ENCODE measurements at places on chromosomes 12 and 14. TPM values are rescaled to one million over a fixed set of nuclear protein-coding genes. Genes with fewer than 3 reads are reported as not detected.
A peak's percentile ranks its signal among the peaks of the same experiment; 100 is the strongest.

GRCh38 chr14:68693926-68694325 is 98.9 kb downstream of the ZFP36L1 start:
- no peak for DNase-seq

DNA sequence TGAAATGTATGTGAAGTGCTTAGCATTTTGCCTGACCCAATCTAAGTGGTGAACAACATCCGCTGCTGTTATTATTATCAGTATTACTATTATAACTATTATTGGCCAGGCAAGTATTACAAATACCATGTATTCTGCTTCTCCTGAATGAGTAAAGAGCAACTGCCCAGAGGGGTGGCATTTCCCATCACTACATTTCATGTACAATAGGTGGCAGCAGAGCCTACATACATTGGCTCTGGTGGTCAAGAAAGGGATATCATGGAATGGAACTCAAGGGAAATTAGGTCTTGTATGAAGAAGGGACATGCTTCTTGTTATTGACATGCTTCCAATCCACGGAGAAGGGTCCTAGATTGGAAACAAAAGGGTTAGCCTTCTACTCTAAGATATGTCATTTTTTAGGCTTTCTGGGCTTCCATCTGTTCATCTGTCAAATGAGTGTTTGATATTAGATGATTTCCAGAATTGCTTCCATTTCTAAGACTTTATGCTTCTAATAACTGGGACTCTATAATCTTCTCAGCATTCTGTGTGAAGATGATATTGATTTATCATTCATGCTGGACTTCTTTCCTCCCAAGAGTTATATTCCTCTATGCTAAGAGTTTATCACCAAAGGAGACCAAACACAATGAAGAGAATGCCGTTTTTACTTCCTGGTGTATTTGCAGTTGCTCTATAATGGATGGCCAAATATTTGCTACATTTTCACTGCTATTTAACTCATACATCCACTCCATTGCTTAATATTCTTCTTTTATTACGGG is 239.1 kb downstream of the SSPN start:
- DNase-seq: peak; percentile 10

- no peak for DNase-seq
Observed at GRCh38 chr14:33564774-33565630, 385.9 kb downstream of the EGLN3 start.

DNA sequence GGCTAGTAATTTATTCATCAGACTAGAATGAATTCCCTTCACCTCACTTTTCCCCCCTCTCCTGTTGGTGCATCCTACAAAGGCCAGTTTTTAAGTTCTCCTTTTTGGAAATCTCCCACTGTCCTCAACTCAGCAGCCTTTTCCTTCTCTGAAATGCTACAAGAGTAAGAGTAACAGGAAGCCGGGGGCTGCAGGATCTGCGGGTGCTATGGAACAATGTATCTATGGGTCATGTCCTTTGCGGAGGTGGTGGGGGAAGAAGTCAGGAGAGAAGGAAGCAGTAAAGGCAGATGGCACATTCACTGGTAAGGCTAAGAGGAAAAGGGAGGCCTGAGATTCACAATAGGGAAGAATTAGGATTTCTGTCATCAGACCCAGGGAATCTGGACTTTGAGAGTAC is 22.2 kb upstream of the TESC start:
- DNase-seq: no peak

DNA sequence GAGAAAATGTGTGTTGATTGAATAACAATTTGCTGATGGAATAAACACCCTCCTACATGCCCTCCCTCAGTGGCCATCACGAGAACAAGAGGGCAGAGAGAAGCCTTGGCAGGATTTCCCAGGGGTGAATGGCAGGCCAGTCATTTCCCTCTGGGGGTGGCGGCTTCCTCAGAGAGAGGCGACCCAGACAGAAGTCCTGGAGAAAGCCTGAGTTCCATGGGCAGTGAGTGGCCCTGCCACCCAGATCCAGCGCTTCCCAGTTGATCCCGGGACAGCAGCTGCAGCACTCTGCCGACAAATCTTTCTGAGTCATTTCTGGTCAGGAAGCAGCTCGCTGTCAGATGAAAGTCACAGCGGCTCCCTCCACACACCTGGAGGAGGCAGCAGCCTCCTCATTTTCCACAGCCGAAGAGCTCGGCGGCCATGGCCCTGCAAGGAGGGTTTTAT is 123.0 kb downstream of the SCARB1 start:
- no peak for DNase-seq

DNA sequence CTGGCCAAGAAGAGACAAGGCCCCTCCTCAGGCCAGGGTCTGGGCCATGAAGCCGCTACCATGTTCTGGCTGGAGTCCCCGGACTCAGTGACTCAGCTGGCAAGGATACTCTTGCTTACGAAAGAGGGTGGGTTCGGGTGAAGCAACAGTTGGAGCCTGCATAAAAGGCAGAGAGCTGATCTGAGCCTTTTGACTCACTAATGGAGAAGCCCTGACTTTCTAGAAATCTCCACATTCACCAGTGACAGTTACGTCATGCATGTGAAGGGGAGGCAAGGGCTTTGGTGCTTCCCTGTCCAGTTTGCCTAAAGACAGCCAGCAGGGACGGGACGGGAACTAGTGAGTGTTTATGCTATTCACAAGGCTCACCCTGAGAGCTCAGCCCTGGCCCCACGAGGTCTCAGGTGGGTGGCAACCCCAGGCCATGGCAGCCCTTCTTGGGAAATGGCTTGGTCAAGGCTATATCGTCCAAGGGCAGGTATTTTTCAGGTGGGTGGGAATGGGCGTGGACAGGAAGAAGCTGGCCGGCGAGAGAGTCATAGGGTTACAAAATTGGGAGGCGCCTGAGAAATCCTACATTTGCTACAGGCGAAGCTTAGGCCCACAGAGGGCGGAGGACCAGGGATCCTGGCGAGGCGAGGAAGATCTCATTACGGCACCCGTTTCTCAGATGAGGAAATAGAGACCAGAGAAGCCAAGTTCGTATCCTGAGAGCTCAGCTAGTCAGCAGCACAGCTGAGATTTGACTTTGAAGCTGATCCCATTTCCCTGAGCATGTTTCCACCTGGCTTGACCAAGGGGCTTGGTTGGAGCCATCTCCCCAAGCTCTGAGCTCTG is 314.6 kb downstream of the BCL11B start:
- peak; percentile 36 for DNase-seq

DNA sequence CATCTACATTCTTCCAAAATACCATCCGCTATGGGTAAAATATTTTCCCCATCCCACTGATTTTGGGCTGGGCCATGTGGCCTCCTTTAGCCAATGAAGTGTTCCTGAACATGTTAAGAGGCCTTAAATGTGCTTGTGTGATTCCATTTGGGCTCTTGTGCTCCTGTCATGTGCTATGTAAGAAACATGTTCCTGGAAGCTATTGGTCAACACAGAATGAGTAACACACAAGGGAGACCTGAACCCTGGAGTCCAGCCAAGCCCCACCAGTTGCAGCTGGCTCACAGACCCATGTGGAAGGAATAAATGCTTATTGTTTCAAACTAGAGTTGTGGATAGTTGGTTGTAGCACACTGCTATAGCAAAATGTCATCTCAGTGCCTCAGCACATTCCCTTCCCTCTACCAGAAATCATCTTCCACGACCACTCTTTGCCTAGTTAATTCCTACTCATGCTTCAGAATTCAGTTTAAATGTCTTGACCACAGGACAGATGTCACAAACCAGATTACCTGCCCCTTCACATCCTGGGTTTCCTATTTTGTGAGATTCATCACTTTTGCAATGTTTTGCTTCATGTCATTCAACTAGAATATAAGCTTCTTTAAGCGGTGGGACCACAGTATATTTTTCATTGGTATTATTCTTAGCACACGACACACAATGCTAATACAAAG is 217.3 kb upstream of the EEA1 start:
- no peak for DNase-seq

DNA sequence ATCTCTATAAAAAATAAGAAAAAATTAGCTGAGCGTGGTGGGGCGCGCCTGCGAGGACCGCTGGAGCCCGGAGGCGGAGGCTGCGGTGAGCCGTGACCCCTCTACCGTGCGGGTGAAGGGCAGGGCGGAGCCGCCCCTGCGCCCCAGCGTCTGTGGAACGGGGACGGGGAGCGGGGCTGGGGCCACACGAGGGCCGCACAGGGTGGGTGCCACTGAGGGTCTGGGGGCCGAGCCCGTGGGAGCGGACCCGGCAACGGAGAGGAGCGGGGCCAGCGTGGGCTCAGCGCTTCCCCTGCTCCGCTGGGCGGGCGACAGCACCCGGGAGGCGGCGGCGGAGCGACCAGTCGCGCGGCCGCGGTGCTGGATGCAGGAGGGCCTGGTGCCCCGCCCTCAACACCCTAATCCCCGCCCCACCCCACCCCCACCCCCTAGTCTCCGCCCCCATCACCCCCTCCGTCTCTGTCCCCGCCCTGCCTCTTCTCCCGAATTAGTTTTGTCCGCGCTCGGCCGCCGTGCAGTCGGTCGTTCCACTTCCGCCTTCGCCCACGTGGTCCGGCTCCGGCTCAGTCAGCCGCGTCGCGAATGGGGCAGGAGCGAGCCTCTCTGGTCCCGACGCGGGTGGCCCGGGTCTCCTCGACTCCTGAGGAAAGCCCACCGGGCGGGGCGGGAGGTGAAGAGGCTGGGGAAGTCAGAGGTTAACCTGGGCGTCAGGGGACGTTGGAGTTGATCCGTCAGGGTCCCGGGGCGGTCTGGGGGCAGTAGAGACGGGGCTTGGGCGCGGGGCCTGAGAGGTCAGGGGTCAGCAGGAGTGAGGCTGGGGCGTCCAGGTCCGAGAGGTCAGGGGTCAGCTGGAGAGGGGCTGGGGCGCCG is at the start of gene PUS1:
Gene PUS1, plus strand, starts transcription at position 566 of the 870 bp plus-strand sequence. CDS start 447 bp downstream, outside the sequence.
- peak; percentile 94 for DNase-seq

DNA sequence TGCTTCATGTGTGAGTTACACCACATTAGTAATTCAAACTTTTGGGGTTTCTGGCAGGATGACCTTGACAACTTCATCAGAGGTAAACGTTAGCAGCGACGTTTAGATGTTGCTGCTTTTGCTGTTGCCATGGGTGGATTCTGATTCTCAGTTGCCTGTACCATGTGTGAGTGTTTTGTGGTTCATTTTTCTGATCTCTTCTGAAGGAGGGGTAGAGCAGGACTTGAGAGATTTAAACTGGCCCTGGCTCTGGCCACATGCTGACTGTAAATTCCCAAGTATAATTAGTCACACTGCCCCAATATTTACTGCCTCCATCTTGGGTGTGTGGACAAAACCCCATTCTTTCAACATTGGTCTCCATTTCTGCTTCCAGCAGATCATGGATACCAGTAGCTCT is 110.4 kb downstream of the ETV6 start:
- DNase-seq: no peak

- DNase-seq: no peak
Observed at GRCh38 chr12:64903479-64904152, 79.2 kb downstream of the TBC1D30 start.

DNA sequence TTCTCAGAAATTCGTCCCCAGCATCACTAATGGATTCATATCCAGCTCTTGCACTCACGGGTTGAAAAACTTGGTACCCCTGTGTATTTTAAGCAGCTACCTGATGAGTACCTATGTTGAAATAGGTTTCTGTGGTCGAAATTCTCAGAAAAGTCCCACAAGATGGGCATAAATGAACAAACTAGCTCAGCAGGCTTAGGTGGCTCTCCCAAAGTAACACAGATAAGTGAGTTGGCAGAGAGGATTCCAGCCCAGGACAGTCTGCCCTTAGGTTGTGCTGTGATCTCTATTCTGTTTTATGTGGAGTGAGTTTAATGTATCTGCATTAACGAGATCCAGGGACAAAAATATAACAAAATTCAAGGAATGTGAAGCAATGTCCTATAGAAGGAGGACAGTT is 92.3 kb downstream of the RGS6 start:
- no peak for DNase-seq

DNA sequence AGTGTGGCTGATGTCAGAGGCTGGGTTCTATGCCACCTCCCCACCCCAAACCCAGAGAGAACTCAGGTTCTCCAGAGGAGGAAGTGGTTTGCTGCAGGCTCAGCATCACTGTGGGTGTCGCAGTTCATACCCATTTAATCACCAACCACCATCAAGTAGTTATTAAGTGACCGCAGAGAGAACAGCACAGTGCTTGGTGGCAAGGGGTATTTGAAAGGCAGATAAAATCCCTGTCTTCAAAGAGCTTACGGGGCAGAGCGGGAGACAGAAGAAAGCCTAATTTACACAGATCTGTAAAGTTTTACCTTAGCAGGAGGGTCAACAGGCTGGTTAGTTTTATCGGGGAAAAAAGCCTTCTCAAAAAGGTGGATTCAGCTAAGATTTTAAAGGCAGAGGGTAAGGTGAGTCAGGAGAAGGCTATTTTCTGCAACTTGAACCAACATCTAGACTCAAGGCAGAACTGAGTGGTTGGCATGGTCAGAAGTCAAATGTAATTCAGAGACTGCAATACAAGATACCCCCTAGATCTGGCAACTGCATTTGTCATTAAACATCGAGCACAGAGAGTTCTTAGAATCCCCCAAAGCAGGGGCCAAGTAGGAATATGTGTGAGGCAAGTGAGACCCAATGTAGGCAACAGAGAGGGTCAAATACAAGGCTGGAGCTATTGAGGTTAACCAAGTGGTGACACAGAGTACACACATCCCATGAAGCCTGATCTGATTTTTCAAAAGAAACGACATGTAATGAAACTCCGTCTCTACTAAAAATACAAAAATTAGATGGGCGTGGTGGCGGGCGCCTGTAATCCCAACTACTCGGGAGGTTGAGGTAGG is 13.2 kb downstream of the PXN start:
- DNase-seq: no peak

- DNase-seq: no peak
Observed at GRCh38 chr14:33539918-33540357, 410.9 kb downstream of the EGLN3 start.

DNA sequence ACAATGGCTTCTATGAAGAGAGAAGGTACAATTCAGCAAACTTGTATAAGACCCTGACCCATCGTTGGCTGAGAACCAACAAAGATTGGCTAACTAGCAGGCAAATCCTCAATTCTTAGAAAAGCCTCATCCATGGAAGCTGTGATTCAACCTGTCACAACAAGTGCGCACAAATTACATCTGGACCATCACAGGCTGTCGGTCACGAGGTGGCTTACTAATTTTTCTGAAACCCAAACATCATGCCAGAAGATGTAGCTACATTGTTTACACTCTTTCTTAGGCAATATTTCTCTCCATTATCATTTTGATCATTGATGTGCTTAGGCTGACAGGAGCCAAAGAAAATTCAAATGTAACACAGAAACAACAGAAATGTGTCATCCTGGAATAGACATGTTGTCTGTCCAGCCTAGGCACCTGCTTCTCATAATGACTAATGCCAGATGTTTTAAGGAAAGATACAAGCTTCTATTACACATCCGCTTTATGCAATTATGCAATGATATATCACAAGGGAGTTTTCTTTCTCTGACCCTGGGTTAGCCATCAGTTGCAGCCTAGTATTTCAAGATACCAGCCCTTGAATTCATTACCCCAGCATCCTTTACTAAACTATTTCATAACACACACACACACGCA is 92.9 kb upstream of the DIO2 start:
- no peak for DNase-seq

GRCh38 chr12:52004042-52004648 is 2.6 kb upstream of the TAMALIN start:
- DNase-seq: peak; percentile 67

Gene CACNA1C
- total RNA-seq: 4.4 TPM

Gene HCAR3
- total RNA-seq: not detected
